ENCODE measurements at places on chromosomes 3 and 15. TPM values are rescaled to one million over a fixed set of nuclear protein-coding genes. Genes with fewer than 3 reads are reported as not detected.

The TMEM207 gene
- not detected for total RNA-seq

- DNase-seq = no peak
These were observed 624.2 kb downstream of the NTRK3 start for GRCh38 chr15:87632364-87632763.

DNA sequence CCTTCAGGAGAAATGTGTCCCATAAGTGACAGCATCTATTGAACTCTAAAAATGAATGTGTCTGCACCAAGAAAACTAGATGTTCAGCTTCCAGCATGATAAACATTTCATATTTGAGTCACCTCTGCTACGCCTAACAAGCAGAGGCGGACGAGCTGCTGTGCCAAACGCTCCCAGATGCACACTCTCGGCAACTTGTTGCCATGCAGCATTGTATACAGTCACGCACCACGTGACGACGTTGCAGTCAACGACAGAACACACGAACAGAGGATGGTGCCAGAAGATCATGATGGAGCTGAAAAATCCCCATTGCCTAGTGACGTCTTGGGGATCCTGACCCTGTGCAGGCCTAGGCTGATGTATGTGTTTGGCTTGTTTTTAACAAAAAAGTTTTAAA, 137.5 kb downstream of the XXYLT1 start:
- no peak for DNase-seq

- no peak for DNase-seq
These were observed 20.2 kb downstream of the CNOT10 start for GRCh38 chr3:32705232-32705631.

- no peak for DNase-seq
These were observed 15.9 kb downstream of the LYSMD4 start for GRCh38 chr15:99717161-99718009.

DNA sequence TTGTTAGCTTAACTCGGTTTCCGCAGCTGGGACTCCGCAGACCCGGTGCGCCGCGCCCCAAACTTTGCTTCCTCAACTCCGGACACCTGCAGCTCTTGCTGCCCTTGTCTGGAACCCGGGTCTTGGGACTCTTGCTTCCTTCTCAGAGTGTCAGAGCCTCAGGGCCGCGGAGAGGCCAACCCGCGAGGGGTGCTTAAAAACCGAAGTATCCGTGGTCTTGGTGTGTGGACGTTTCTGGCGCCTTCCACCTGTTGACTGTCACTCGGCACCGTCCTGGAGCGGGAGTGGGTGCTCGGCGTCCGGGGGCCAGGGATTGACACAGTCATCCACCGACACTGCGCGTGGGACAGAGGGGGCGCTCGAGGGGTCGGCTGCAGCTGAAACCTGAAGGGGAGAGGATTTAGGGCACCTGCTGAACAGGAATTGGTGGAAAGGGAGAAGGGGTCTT, 386 bp downstream of the SQOR start:
- no peak for DNase-seq

- DNase-seq = no peak
These were observed 86.1 kb upstream of the NTRK3 start for GRCh38 chr15:88342666-88343065.
